ENCODE measurements at places on chromosomes 16 and 17.

DNA sequence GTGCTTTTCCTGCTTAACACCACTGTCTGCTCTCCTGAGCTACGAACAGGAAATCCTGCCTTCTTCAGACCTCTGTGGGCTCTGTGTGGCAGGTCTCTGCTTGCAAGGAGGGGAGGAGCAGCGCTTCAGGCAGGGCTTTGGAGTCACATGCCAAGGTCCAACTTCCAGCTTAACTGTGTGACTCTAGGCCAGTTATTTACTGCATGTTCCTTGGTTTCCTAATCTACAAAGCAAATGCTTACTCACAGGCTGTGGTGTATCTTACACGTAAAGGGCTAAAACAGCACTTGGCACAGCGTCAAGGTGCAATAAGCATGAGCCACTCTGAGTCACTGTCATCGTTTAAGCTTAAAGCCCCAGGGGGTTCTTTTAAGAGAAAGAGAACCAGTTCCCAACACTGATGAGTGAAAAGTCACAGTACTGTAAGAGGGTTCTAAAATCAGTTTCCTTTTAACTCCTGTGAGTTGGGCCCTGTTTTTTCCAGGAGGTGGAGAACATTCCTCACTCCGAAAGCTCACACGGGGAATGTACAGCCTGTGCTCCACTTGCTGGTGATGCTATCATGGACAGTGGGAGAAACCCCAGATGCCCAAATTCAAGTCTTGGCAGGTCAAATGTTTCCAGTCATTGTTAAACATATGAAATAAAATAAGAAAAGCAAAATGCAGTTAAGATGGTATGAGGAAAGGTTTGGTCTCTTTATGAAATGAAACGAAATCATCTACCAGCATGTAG is 54.1 kb upstream of the BCAR1 start:
- peak; percentile 94 for DNase-seq

GRCh38 chr17:45364531-45365390 is 47.9 kb upstream of the MAP3K14 start:
- DNase-seq = no peak

DNA sequence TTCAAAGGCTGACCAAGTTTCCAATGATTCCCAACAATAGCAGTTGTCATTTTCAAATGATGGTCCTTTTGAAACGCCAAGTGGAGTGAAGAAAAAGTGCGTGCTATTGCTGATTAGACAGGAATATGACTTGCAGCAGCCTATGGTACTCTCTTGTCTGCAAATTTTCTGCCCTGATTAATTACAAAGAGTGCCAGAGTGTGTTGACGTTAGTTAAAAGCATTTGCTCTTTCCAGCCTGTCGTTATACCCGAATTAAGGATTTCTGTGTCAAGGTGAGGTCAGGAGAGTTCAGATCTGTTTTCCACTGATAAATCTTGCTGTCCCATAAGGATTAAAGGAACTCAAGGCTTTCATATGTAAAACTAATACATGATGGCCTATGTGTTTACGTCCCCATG is 75.0 kb upstream of the ADAMTS18 start:
- DNase-seq = no peak

DNA sequence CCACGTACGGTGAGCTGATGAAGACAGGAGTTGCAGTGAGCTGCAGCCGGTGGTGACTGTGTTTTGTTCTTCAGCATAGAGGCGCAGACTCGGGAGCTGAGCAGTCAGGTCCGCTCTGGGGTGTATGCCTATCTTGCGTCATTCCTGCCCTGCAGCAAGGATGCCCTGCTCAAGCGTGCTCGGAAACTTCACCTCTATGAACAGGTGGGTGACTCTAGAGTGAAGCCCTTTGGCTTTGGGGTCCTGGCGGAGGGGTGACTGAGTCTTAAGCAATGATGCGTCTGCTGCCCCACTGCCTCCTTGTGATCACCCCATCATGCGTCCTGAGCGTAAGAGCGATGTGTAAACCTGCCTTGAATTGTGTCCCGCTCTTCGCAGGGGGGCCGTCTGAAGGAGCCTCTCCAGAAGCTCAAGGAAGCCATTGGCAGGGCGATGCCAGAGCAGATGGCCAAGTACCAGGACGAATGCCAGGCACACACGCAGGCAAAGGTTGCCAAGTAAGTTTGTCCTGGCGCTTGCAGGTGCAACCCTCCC is 22.9 kb downstream of the UBN1 start:
- DNase-seq = no peak

DNA sequence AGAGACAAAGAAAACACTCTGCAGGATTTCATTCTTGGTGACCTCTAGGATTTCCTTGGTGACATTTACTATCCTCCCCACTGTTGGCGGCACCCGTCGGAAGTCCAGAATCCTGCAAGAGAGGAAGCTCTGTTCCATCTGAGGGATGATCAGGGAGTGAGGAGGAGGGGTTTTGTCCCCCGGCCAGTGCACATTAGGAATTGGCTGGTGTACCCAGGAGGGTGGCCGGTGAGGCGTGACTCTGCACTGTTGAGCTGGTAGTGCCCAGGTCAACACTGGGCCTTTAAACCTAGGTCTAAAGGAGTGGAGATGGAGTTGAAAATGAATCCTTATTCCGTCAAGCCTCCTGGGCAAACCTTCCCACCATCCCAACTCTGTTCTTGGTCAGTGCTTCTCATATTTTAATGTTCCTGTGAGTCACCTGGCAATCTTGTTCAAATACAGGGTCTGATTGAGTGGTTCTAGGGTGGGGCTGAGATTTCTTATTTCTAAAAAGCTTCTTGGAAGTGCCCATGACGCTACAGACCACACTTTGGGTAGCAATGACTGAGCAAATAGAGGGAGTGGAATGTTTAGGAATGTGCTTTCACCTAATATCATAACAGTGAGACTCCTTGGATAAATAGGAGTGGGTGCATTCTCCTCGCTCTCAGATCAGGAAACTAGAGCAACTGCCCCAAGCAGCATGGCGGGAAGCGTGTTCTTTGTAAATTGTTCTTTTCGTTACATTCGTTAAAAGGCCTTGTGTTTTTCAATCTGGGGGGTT is 30.7 kb downstream of the PRKAR1A start:
- DNase-seq = no peak

Data from fibroblast of skin of left biceps (primary cell).